ENCODE measurements at places on chromosomes 7 and 10.
A peak's percentile ranks its signal among the peaks of the same experiment; 100 is the strongest.

DNA sequence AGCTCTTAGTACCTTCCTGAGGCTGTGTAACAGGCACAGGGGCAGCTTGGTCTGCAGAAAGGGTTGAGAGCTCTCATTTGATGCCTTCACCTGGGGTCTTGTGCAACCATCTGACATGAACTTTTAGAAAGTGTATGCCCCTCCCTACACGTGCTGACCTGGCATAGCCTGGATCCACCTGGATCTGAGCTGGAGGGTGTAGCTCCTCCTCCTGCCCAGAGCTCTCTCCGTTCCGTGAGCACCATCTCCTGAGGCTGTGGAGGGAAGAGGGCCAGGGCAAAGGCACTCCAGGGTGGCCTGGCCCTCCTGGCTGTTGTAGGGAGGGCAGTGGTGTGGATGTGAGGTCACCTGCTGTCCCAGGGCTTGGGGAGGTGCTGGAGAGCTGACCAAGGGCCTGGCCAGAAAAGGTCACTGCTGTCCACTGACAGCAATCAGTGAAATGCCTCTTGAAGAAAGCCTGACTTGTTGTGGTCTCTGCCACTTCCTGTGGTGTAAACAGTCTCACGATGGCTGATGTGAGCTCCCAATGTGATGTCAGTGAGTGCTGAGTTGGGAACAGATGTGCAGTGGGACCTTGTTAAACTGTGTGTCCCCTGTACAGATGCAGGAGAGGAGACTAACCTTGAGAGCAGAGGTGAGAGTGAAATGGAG is 23.0 kb downstream of the AMZ1 start:
- DNase-seq: peak; percentile 31

DNA sequence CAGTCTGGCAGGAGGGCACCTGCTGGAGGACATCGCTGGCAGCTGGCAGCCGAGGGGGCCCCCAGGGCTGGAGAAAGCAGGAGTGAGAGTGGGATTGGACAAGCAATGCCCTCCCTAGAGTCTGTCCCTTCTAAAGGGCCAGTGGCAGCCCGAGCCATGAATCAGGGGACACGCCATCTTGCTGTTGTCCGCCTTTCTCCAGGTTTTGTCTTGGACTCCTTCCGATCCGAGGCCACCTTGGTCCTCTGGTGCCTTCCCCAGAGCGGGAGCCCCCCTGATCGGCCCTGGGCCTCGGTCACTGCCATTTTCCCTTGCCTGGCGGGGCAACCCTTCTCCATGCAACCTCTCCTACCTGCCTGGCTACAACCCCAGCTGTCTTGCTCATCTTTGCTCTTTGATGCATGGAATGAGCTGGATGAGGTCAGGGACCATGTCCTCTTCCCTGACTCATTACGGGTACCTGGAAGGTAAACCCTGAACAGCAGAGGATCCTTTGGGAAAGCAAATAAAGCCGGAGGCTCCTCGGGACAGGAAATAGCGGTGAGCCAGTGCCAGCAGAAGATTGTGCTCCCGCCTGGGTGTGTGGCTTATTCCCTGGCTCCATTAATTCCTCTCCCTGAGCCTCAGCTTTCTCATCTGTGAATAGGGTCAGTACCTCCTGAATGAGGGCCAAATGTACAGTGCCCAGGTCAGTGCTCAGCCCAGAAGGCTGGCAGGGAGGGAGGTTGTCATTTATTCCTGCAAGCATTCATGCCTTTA is 112.0 kb downstream of the GRK5 start:
- DNase-seq: no peak

DNA sequence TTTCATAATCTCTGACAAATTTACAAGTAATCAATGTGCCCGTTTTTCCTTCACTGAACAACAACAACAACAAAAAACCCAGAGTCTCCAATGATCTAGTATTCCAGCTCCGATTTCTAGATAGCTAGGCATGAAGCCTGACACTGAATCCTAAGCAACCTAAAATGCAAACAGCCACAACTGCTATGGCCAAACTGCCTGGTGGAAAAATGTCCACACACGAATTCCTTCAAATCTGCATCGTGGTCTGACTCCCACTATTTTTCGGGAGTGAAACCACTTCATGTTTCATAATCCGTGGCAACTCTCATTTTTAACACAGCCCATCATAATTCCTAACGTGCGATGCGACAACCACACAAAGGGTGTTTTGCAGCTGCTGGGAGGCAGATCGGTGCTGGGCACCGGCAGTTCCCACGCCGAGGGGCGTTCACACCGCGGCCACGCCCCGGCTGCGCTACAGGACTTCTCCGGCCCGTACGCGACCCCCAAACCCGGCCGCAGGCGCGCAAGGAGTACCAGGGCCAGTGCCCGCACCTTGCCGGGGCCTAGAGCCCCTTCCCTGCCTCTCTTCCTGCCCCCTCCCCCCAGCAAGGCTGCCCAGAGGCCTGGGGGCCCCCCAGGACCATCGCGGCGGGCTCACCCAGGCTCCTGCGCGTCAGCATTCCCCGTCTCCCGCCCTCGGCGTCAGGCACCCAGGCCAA is 814 bp downstream of the RUFY2 start:
- DNase-seq: no peak

DNA sequence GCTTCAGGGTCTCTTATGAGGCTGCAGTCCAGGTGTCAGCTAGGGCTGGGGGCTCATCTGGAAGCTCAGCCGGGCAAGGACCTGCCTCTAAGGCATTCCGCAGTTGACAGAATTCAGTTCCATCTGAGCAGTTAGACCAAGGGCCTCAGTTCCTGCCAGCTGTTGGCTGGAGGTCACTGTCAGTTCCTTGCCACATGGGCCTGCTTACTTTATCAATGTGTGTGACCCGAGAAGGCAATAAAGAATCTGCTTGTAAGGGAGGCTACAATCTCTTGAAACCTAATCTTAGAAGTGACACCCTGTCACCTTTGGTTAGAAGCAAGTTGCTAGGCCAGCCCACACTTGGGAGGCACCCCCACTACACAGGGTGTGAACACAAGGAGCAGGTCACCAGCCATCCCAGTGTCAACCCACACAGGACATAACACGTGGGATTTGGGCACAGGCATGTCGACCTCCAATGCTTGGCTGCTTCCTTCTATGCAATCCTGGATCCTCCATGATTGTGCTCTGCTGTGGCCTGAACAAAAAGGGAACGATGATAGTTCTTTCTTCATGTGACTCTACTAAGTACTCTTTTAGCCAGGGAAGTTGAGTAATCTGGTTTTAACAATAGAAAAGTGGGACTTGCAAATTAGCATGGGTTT is 41.8 kb downstream of the MTURN start:
- DNase-seq: no peak

DNA sequence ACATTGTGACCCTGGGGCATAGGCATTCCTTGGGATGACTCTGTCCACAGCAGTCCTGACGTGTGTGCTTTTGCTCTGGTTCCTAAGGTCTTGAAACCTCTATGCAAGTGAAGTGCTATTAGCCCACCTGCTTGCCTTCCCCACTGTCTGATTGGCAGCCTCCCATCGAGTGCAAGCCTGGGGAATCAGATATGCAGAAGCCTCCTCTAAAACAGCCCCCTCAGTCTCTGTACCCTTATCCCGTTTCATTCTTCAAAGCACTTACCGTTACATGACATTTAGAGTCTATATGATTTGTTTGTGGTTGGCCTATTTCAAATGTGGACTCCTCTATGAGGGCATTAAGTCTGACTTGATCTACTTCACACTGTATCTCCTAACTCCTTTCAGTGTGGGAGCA is 4.3 kb downstream of the KIAA1217 start:
- DNase-seq: no peak

DNA sequence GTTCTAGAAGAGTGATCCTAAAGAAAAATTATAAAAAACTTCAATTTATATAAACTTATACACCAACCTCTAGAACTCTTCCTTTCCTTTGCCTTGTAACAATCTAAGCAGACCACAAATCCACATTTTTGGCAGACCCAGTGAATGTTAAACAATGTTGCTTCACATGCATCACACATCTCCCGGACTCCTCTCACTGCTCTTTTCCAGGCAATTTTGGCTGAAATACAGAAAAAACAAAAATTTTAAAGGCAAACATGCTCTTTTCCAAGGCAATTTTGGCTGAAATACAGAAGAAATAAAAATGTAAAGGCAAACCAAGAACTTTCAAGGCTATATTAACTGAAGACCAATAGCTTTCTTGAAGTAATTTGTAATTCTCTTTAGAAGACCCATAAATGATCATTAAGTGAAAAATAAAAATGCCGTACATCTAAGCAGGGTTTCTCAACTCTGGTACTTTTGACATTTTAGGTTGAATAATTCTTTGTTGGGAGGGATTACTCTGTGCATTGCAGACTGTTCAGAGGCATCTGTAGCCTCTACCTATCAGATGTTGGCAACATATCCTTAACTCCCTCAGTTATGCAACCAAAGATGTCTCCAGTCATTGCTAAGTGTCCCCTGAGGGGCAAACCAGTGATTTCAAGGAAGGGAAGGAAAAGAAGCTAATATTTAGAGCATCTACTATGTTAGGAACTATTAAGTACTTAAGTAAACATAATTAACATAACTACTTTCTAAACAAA is 64.4 kb downstream of the NRBF2 start:
- DNase-seq: no peak

- no peak for DNase-seq
Measured at GRCh38 chr7:31788445-31788844, 101.4 kb downstream of the PPP1R17 start.

DNA sequence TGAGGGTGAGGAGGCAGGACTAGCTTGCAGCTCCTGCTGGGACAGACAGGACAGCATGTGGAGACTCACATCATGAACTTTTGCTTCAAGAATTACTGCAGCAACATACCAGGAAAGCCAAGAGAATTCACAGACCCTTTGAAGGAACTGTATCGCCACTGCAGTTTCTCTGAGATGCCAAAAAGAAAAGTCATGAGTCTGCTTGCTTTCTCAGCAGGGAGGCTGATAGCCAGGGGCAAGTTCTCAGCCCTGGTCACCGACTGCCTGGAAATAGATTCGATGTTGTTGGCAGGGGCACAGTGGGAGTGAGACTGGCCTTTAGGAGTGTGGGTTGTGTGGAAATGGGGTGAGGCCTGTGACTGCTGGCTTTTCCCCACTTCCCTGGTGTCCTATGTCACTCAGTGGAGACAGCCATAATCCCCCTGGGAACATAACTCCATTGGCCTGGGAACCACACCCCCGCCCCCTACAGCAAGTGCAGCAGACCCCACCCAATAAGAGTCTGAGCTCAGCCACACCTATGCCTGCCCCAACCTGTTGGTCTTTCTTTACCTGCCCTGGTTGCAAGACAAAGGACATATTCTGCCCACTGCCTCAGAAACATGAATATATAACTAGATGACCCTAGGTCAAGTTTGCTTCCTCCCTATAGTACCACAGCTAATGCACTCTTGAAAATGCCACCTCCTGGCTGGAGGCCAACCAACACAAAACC is 1.6 kb upstream of the SAMD9 start:
- DNase-seq: no peak
